ENCODE measurements at places on chromosomes 7 and 10.
A peak's percentile ranks its signal among the peaks of the same experiment; 100 is the strongest.

DNA sequence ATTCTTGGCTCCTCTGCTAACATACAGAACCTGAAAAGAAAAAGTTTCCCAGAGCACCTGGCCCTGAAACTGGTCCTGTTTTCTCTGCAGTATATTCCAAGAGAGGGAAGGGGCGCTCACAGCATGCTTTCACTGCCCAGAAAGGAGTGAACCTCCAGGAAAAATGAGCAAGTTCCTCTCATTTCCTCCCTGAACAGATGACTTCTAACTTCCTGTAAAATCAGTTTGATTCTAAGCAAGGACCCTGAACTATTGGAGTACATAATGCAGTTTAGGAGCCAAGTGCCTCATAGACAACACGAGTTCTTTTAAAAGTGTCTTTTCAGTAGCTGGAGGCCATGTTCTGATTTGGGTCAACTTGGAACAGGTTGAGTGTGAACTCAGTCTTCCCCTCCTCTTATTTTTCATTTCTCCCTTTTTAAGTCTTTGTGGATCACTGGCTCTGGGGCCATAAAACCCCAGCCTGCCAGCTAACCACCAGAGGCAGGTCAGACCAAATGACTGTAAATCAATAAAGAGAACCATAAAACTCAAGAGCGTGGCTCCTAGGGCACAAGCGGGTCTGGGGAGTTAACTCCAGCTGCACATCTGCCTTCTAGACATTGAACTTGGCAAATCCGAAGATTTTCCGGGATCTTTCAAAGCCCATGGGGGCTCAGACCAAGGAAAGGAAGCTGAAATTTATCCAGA is 5.9 kb upstream of the LRRC18 start:
- no peak for DNase-seq

DNA sequence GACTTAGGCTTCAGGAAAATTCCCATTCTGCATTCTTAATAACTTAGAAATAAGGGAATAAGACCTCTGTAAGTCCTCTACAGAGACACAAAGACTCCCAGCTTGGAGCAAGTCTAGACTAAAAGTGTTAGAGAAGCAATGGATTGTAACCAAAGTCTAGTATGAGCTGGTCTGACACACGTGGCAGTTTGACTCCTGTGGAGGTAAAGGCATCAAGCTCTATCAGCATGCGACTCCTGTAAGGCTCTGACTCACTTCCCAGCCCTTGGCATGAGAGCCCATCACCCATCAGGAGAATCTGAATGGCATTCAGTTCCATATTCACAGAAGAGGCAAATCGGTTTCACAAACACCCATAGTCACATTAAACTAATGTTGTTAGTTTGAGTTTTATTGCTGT is 4.4 kb upstream of the VSTM4 start:
- DNase-seq = no peak

DNA sequence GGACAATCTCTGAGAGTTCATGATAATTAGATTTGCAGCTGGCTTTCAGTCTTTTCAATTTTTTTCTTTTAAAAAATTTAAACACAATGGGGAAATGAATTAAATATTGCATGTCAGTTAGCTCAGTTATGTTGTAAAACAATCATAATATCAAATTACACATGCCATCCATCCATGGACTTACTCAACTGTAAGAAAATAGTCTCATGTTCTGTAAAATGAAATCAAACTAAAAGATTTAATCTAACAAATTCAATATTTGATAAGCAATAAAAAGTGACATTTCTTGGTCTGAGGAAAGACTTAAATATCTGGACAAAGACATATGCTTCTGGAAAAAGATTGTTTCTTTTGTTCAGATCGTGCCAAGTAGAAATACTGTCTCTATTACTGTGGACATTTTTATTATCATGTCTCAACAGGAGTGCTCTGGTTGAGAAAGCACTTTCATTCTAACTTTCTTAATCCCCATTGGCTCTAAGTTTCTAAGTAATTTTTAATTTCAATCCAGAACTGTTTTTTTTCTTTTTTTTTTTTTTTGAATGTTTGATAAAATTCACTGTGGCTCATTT is 179.2 kb upstream of the FAM3C start:
- DNase-seq = no peak

DNA sequence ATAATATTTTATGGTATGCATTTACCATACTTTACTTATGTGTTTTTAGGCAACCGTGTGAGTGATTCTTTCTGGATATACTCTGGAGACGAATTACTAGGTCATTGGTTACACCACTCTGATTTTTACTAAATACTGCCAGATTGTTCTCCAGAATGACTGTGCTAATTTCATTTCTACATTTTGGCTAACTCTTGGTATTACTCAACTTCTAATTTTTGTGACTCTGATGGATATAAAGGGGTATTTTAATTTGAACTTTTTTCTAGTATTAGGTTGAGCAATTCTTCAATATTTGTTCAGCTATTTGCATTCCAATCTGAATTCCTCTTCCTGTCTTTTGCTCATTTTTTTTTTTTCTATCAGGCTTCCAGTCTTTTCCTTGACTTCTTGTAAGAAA is 223.6 kb downstream of the MDFIC start:
- DNase-seq = no peak

DNA sequence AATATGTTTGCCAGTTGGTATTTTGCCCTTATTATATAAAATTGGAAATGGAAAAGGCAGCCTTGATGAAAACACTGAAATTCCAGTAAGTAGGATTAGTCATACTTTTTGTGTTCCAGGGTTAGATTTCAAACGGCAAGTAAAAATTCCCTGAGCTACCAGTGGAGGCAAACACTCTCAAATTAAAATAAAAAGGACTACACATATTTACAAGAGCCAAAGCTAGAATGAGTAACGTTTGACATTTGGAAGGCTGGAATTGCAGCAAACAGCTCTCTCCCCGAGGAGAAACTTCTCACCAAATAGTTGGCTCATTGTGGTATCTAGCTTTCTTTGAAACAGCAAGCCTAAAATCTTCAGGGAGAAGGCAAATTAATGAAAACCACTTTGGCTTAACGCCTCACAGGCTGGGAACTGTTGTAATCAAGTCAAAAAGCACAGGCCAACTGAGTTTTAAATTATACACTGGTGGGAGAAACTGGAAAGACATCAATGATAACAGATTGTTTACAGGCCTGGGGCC is 288.4 kb downstream of the SNX13 start:
- DNase-seq = no peak

DNA sequence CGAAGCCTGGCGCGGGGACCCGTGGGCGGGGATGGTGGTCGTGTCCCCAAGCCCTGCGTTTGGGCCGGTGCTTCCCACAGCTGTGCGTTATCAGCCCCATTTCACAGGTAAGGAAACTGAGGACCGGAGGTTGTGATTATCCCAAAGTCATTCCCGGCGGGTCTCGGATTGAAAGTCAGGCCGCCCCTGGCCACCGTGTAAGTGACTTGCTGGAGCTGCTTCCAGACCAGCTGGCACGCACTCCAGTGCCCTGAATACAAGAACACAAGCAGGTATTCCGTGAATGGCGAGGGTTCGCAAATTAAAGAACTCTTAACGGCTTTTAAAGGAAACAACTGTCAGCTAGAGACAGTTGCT is 675 bp upstream of the ATE1 start:
- DNase-seq = no peak

DNA sequence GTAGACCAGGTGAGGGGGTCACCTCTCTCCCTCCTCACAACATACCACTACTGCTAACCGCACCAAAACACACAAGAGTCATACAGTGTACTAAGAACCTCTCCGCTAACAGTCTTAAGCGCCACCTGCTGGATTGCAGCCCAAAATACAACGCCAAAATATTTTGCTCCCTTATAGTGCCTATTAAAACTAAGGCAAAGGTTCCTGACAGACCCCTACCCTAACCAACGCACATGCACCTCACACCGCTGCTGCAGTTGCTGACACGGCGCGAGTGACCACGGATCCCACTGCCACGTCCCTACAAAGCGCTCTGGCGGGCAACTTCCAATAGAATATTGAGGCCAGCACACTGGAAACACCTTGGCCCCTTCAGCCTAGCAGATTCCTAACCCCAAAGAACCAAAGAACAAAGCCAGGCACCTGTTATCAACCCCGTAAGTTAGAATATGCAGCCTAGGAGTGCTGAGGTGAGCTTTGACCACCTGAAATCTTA is 563.6 kb upstream of the SEMA3D start:
- no peak for DNase-seq

DNA sequence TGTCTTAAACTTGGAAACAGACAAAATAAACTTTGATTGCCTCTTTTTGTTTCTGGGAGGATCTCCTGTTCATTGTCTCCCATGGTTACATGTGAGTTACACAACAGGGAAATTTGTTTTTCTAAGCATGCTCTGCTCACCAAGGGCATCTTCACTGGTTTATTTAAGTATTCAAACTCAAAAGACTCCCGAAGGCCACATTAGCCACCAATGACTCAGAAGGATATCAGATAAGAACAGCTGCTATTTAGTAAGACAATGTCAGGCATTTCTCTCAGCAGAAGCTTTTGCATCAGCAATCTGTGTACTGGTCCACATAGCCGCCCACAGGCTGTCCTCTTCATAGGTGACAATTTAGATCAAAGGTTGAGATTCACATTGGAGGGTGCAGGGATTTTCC is 19.3 kb downstream of the OR6B1 start:
- no peak for DNase-seq

DNA sequence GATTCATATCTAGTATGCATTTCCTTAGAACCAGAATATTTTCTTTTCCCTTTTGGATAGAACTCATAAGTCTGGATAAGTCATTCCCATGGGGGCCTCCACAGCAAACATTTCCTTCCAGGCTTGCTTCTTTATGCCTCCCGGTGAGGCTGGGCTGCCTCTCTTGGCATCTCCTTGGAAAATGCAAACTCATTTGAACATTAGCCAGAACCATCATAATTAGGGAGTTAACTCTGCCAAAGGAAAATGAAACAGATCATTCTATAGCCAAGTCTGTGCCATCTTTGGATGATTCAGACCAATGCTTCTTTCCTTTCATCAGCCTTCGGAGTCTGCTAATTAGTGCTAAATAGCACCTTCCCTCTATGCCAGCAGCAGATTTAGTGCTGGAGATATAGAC is 81.1 kb downstream of the PLPP4 start:
- DNase-seq = no peak

- DNase-seq = no peak
Observed at GRCh38 chr7:74439541-74439940, 14.2 kb upstream of the GTF2IRD1 start.

DNA sequence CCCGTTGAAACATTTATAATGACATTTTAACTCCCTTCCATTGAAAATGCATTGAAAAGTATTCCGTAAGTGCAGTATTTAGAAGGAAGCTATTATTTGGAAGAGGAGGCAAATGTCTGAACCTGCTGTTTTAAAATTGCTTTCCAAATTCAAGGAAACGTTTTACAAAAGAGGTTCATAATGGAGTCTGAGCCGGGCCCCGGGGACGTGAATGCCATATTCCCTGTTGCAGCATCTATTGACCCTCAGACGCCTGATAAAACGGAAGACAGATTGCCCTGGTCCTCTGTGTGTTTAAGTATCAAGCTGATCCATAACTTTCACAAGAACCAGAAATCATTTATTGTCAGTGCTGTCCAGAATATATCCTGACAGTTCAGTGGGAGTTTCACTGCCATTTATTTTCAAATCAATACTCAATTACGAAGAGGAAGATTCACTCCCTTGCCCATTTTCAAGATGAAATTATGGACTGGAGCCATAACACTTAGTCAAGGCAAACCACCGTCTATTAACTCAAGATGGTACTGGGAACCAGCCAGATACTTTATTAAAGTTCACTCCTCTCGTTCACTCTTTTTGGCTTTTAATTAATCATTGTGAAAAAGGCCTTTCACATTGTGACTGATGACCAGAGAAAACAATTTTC is 435.7 kb upstream of the PFKP start:
- DNase-seq = no peak

- no peak for DNase-seq
Observed at GRCh38 chr10:11841375-11841774, 18.2 kb downstream of the PROSER2 start.

- DNase-seq = no peak
Observed at GRCh38 chr7:41869997-41870396, 167.1 kb upstream of the INHBA start.

GRCh38 chr7:24192053-24192452 is 91.9 kb upstream of the NPY start:
- no peak for DNase-seq

DNA sequence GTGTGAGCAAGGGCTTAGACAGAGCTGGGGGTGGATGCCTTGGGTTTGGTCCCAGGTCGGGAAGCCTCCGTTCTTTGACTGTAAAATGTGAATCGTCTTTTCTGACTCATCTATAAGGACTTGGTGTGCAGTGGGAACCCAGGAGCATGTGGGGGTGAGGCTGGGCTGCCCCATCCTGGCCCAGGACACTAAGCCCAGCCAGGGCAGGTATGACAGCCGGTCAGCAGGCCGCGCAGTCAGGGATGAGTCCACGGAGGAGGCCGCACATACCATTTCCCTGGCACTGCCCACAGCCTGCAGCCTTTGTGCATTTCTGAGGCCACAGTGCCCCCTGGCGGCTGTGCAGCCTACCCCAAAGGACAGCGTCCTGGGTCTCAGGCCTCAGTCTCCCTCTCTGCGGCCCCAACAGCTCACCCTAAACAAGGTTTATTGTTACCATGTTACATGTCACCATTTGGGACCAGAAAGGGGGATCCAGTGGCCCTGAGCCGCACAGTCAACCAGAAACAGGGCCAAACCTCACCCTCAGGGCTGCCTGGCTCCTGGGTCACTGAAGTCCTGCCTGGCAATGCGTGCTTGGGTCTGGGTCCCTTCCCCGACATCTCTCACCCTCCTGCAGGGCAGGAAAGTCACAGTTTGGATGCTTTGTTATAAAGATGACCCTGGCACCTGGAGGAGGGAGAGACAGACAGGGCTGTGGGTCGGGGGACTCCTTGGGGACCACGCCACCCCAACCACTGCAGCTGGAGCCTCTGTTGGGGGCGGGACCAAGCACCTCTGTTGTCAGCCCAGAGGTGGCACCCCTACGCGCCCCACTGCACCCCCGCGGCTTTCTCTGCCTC is 14.4 kb upstream of the SH2B2 start:
- peak; percentile 84 for DNase-seq

GRCh38 chr7:103469095-103469948 is 23.3 kb upstream of the SLC26A5 start:
- DNase-seq = no peak

DNA sequence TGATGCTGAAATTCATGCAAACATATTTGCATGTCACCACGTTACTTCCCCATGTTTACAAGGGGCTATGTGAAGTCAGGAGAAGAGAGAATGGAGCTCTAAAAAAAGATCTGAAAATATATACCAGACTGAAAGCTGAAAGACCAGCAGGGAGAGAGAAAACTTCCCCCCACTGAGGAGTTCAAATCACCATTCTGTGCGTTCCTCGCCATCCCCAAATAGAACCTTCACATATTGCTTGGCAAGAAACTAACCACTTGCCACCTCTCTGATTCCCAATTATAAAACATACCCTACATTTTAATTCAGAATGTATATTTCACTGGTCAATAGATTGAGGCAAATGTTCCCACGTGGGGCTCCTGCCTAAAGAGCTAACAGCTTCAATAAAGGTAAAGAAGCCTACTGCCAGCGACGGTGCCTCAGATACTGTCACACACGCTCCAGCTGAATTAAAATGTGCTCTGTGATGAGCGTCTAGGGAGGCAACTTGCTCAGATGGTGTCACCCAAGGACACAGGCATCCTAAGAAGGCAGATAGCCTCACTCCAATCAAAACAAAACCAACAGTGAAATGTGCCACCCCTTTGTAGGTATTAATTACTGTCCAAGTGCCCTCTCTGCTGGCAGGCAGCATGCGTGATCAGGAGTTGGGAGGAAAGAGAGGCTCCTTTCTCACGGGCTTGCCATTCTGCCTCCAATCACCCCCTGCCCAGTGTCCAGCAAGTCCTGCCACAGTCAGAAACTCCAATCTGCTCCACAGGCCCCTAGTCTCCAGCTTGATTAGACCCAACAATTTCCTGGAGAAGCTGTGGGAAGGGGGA is 298.2 kb downstream of the GRID1 start:
- no peak for DNase-seq
